ENCODE measurements at places on chromosomes 1 and 21.
A peak's percentile ranks its signal among the peaks of the same experiment; 100 is the strongest.

GRCh38 chr1:20413776-20414140 lies 72.3 kb downstream of the CAMK2N1 start:
- DNase-seq, result no peak

DNA sequence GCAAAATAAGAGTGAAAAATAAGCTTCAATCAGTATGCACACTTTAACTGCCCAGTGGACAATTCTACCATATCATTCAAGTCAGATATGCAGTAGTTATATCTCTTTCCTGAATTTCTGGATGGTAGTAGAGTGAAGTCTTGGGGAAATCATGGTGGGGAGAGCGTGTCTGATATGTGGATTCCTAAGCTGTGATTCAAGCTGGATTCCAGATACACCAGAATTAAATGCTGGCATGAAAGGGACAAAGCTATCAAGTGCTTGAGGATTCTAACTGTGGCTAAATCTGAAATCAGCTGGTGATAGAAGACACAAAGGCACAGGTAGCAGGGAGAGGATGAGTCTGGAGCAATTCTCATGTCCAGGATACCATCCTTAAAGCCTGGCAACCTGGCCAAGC lies 323.5 kb downstream of the DUSP10 start:
- no peak for DNase-seq

- no peak for DNase-seq
Observed at GRCh38 chr21:45336870-45337269, 49.2 kb upstream of the POFUT2 start.

GRCh38 chr21:42505090-42505726 lies 8.4 kb upstream of the SLC37A1 start:
- DNase-seq, result no peak

DNA sequence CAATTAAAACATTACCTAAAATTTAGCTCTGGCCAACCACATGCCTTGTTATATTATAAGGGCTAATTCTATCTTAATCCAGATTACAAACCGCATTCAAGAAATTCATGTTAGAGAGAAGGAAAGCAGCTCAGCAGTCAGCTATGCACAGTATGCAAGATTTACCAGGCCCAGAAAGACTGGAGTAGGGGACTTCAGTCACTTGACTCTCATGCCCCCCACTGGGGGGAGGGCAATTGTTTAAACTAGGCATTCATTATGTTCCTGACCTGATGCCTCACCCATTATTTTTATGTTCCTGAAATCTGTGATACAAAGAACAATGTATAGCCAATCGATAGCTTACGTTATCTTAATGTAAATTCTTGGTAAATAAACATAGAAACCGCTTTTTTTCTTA lies 96.9 kb downstream of the ZNF644 start:
- no peak for DNase-seq

GRCh38 chr1:150002217-150002616 lies 8.3 kb downstream of the OTUD7B start:
- no peak for DNase-seq

GRCh38 chr1:49307457-49307856 lies 530.8 kb upstream of the BEND5 start:
- DNase-seq, result no peak

DNA sequence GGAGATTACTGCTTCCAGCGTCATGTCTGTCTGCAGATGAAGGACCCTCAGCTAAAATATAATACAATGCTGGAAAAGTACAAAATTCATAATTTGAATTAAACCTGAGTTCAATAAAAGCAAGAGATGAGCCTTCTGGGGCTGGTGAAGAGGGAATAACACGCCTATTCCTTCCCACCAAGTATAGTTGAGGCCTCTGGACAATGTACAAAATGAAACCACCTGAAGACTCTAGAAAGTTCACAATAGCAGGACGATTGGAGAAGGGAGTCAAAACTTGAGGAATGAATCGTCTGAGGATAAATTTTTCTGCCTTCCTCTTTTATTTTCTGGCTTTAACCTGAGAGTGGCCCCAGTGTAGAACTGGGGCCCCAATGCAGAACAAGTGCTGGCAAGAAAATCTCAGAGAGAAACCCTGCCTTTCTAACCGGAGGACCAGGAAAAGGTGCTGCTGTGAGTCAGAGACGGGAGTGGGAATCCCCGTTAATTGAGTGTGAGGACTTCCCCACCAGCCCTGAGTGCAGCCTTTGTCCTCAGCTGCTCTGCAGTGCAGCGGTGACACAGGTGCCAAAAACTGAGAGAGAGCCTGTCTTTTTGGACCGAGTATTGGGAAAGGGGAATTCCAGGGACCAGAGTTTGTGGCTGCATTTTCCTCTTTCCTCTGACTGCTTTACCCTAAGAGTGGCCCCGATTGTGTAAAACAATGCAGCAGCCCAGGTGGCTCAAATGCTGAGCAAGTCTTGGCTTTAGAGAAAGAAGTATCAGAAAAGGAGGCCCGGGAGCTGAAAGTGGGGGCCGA lies 264.9 kb downstream of the DYRK1A start:
- DNase-seq, result no peak

DNA sequence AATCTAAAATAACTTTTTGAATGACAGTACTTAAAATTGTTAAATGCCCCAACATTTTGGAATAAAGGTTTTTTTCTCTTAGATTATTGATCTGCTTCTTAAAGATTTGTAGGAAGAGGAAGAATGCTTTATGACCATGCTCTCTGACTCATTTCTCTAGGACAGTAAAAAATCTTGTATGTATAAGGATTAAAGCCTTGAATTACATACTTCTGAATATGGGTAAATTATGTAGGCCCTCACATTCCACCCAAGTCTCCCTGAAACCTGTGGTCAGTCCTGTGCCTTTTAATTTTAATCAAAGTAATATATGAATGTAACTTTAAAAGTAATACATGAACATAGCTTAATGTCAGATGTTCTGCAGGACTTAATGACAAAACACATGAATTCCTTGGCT lies 50.5 kb downstream of the ABCD3 start:
- DNase-seq, result no peak

- no peak for DNase-seq
Observed at GRCh38 chr21:44503901-44504399, 36.0 kb downstream of the KRTAP10-1 start.

- no peak for DNase-seq
Observed at GRCh38 chr1:157195521-157196244, 57.5 kb upstream of the ETV3 start.

GRCh38 chr1:50611675-50612074 lies 188.4 kb upstream of the DMRTA2 start:
- DNase-seq, result no peak

- no peak for DNase-seq
Observed at GRCh38 chr1:169001353-169001752, 105.1 kb upstream of the ATP1B1 start.

- DNase-seq, result no peak
Observed at GRCh38 chr1:180997843-180998504, 24.7 kb downstream of the STX6 start.

GRCh38 chr1:235468970-235469369 lies 35.3 kb downstream of the B3GALNT2 start:
- no peak for DNase-seq

GRCh38 chr1:97920276-97920831 lies 480 bp downstream of the DPYD start:
- DNase-seq, result no peak

GRCh38 chr1:220430059-220430458 lies 97.9 kb upstream of the MARK1 start:
- no peak for DNase-seq

DNA sequence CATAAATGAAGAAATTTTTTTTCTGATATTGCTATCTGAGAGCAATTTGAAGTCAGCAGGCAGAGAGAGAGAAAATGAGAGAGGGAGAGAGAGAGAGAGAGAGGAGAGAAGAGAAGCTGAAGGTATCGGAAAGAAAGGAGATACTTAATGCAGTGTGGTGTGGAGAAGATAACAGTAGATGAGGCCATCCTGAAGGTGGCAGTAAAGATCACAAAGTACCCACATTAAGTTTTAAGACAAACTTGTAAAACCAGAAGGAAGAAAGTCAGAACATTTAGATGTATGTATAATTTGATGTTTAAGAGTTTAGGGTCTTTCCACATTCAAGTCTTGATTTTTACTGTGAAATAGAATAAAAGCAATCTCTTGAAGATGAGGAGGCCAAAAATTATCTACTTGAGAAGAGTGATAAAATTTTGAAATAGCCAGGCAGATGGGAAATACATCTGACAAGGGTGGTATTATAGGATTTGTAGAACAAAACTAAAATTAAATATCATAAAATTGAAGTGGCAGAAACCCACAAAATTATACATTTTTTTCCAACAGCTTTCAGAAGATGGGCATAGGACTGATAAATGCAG lies 1753.4 kb downstream of the MRPL39 start:
- no peak for DNase-seq

DNA sequence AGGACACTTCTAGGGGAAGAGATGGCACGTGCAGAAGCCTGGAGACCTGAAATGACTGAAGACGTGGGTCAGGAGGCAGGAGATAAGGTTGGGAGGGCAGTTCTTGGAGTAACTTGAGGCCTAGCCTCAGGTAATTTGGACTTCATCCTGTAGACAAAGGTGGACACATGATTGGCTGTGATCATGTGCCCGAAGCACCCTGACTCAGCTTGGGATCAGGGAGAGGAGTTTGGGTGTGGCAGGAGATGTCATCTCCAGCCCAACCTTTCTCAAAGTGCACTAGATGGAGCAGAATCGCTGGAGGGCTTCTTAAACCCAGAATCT lies 1.5 kb downstream of the SLC66A1 start:
- peak; percentile 38 for DNase-seq

- no peak for DNase-seq
Observed at GRCh38 chr1:190792873-190793272, 315.2 kb upstream of the BRINP3 start.
